ENCODE measurements at places on chromosomes 12 and 14. TPM values are rescaled to one million over a fixed set of nuclear protein-coding genes. Genes with fewer than 3 reads are reported as not detected.

DNA sequence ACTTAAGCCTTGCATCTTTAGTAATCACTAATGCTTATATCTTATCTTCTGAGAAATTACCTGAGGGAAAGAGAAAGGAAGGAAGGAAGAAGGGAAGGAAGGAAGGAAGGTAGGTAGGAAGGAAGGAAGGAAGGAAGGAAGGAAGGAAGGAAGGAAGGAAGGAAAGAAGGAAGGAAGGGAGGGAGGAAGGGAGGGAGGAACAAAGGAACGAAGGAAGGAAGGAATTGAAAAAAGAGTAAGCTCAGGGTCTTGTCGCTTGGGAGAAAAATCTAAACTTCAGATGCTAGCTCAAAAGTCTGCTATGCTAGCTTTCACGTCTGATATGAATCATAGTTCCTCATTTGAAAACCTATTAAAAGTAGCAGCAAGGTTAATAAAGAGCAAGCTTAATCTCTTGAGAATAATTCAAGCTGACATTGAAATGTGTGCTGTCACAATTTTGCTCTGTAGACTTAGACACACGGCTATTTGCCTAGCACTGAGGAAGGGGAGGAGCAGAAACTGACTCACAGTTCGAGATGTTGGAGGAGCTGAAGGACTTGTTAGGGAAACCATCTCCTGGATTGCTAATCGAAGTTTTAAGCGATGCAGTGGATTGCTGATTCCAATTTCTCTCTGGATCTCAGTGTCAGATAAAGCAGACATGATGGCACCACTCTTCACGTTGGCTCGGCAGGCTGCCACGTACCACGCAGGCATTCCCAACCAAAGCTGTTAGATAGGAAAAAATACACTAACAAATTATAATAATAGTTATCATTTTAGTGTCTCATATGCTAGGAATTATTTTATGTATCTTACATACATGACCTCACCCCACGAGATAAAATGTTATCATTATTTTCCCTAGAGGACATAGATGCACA, 216.7 kb downstream of the ACSS3 start:
- no peaks in the 10 kb centered on the region for H3K36me3 ChIP-seq
- H3K4me1 ChIP-seq = no peaks in the 10 kb centered on the region
- H3K27ac ChIP-seq = no peak overlapping the region
- DNase-seq = no peak
- H3K4me3 ChIP-seq = no peak overlapping the region
- H3K27me3 ChIP-seq = no peaks in the 10 kb centered on the region

DNA sequence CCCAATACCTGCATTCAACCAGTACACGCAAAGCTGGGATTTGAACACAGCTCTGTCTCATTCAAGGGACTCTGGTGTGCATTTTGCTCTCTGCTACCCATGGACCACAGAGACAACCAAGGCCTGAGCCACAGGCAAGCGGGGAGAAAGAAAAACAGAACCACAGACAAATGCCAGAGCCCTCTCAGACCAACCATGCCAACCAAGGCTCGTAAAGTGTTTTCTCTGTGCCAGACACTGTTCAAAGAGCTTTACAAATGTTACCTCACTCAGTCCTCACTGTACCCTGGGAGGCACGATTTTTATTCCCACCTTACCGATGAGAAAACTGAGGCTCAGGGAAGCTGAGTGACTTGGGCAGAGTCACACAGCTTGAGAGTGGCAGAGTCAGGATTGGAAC, 32.4 kb upstream of the EML1 start:
- H3K4me1 ChIP-seq = no peaks in the 10 kb centered on the region
- H3K36me3 ChIP-seq = no peaks in the 10 kb centered on the region
- no peaks in the 10 kb centered on the region for H3K27me3 ChIP-seq
- no peak for DNase-seq
- no peak overlapping the region for H3K4me3 ChIP-seq

DNA sequence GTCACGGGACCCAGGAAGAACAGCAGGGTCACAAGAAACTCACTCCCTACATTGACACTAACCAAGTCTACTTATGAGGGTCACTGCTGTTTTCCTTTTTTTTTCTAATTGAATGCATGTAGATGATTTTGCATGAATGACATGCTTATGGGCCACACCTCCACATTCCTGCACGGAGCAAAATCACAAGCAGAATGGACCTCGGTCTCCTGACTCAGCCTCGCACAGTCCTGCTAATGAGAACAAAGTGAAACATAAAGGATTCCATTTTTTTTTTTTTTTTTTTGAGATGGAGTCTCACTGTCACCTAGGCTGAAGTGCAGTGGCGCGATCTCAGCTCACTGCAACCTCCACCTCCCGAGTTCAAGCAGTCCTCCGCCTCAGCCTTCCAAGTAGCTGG, 12.3 kb downstream of the SCARB1 start:
- no peak for DNase-seq
- H3K36me3 ChIP-seq = no peaks in the 10 kb centered on the region
- H3K4me1 ChIP-seq = no peaks in the 10 kb centered on the region
- no peak overlapping the region for H3K4me3 ChIP-seq

GRCh38 chr14:72404106-72404774, 472.0 kb downstream of the RGS6 start:
- no peak overlapping the region for H3K27ac ChIP-seq
- no peak for DNase-seq
- no peak overlapping the region for H3K4me3 ChIP-seq
- H3K36me3 ChIP-seq = no peaks in the 10 kb centered on the region

- H3K4me3 ChIP-seq = no peak overlapping the region
- no peaks in the 10 kb centered on the region for H3K27me3 ChIP-seq
- DNase-seq = no peak
- no peak overlapping the region for H3K27ac ChIP-seq
- H3K36me3 ChIP-seq = peaks cover 9% of the 10 kb centered on the region
Measured at GRCh38 chr14:99945732-99946651, 119.2 kb upstream of the EVL start.

DNA sequence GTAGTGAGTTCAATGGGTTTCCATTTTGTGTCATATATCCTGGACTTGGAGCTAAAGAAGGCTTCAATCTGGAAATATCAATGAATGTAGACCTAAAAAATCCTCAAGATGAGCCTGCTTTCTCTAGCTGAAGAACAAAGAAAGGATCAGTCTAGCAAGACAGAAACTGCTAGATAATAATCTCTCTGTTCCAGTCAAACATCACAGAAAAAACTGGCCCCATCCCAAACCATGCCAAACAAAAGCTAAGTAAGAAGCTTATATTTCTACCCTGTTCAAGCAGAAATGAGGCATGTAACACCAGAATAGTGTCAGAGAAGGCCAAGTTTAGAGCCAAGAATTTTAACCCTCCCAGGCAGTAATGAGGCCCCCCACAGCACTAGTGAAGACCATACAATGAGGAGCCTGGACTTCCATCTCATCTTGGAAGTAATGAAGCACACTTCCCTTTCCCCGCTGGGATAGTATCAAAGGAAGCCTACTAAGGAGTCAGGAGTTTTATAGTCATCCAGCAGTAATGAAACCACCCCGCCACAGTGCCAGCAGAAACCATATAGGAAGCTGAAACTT, 95.8 kb downstream of the NELL2 start:
- H3K27me3 ChIP-seq = no peaks in the 10 kb centered on the region
- DNase-seq = no peak
- H3K36me3 ChIP-seq = no peaks in the 10 kb centered on the region
- H3K27ac ChIP-seq = no peak overlapping the region
- no peaks in the 10 kb centered on the region for H3K4me1 ChIP-seq

GRCh38 chr12:121917950-121918678, at the start of gene CFAP251:
Gene CFAP251 (plus strand): TSS chr12:121918592. CDS start chr12:121921306, 2,714 bp downstream.
- H3K4me3 ChIP-seq = peak within 1 kb of the TSS; percentile 38
- no peaks in the 10 kb centered on the region for H3K27me3 ChIP-seq
- H3K27ac ChIP-seq = peak within 1 kb of the TSS; percentile 17
- peaks cover 12% of the 10 kb centered on the region for H3K4me1 ChIP-seq
- peak; percentile 99 for DNase-seq

GRCh38 chr14:102407258-102407657, 44.5 kb downstream of the TECPR2 start:
- no peaks in the 10 kb centered on the region for H3K27me3 ChIP-seq
- H3K27ac ChIP-seq = peak overlapping the region; percentile 75
- H3K4me1 ChIP-seq = no peaks in the 10 kb centered on the region
- H3K36me3 ChIP-seq = no peaks in the 10 kb centered on the region
- DNase-seq = no peak

GRCh38 chr14:67941456-67942018, 122.0 kb downstream of the RAD51B start:
- H3K27ac ChIP-seq = peak overlapping the region; percentile 65
- no peak for DNase-seq
- no peaks in the 10 kb centered on the region for H3K27me3 ChIP-seq
- H3K4me3 ChIP-seq = no peak overlapping the region

DNA sequence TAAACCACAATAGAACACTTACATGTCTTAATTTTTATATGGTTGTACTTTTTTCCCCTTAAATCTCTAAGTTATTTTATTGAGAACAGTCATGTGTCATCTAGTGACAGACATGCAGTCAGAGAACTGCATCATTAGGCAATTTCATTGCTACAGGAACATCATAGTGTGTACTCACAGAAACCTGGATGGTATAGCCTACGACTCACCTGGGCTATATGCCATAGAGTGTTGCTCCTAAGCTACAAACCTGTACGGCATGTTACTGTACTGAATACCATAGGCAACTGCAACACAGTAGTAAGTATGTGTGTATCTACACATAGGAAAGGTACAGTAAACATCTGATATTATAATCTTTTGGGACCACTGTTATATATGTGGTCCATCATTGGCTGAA, 557.6 kb downstream of the PRKD1 start:
- no peaks in the 10 kb centered on the region for H3K27me3 ChIP-seq
- no peaks in the 10 kb centered on the region for H3K4me1 ChIP-seq
- no peak overlapping the region for H3K4me3 ChIP-seq
- H3K27ac ChIP-seq = no peak overlapping the region
- H3K36me3 ChIP-seq = no peaks in the 10 kb centered on the region

GRCh38 chr12:57477710-57478681, 1.7 kb downstream of the ARHGAP9 start:
- H3K36me3 ChIP-seq = no peaks in the 10 kb centered on the region
- H3K27ac ChIP-seq = peak overlapping the region; percentile 39
- no peaks in the 10 kb centered on the region for H3K4me1 ChIP-seq

GRCh38 chr12:72094490-72094889, 155.8 kb downstream of the TPH2 start:
- no peak for DNase-seq
- H3K36me3 ChIP-seq = no peaks in the 10 kb centered on the region
- no peak overlapping the region for H3K27ac ChIP-seq
- H3K4me1 ChIP-seq = no peaks in the 10 kb centered on the region
- no peaks in the 10 kb centered on the region for H3K27me3 ChIP-seq

- no peak overlapping the region for H3K4me3 ChIP-seq
- peaks cover 20% of the 10 kb centered on the region for H3K4me1 ChIP-seq
- H3K27me3 ChIP-seq = no peaks in the 10 kb centered on the region
- no peak for DNase-seq
Measured at GRCh38 chr12:124466216-124467128, 100.9 kb downstream of the NCOR2 start.

DNA sequence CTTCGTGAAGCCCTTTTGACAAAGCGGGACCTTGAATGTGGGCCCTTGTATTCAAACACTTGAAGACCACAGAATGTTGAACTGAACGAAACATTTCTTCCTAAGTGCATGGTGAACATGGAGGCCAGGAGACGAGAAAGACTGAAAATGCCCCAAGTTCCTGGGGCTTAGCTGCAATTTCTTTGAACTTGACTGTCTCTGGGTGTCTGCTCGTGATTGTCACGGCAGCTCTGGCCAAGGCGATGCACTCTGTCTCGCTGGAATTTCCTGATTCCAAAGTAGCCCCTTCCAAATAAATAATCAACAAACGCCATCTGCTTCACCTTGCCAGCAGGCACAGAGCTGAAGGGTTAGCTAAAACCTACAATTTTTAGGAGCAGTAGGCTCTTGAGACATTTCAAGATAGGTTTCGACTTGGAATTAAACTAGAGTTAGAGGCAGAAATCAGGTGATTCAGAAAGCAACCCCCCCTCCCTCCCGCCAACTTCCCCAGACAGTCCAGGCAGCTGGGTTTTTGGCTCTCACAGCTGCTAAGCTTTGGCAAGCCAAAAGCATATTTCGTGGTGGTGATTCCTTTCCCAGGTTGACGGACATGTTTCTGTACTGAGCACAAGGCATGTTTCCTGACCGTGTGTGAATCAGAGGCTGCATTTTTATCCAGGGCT, 13.5 kb upstream of the IRF2BPL start:
- no peaks in the 10 kb centered on the region for H3K36me3 ChIP-seq
- DNase-seq = peak; percentile 84
- H3K27ac ChIP-seq = peak overlapping the region; percentile 98
- no peaks in the 10 kb centered on the region for H3K27me3 ChIP-seq
- no peak overlapping the region for H3K4me3 ChIP-seq

GRCh38 chr14:60171690-60172089, 6.5 kb upstream of the DHRS7 start:
- peaks cover under 1% of the 10 kb centered on the region for H3K4me1 ChIP-seq
- H3K27me3 ChIP-seq = no peaks in the 10 kb centered on the region
- no peak overlapping the region for H3K4me3 ChIP-seq
- H3K27ac ChIP-seq = no peak overlapping the region
- H3K36me3 ChIP-seq = no peaks in the 10 kb centered on the region

DNA sequence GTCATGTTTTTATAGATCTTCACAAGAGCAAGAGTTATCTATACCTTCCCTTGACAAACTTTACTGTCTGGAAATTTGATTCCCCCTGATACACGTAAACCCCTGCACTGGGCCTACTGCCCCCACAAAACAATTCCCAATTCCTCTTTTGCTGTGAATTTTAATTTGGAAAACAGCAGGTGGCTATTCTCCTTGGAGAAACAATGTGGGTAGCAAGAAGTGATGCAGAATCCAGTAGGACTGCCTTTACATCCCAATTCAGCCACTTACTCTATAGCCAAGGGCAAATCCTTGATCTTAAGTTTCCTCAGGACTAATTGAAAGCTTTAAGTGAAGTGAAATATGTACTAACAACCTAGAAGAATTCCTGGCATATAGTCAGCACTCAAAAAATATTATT, 129.3 kb downstream of the ACSS3 start:
- no peaks in the 10 kb centered on the region for H3K36me3 ChIP-seq
- peak overlapping the region; percentile 17 for H3K27ac ChIP-seq
- no peak for DNase-seq

- no peak overlapping the region for H3K4me3 ChIP-seq
- no peaks in the 10 kb centered on the region for H3K4me1 ChIP-seq
- no peak for DNase-seq
- H3K27ac ChIP-seq = no peak overlapping the region
- no peaks in the 10 kb centered on the region for H3K27me3 ChIP-seq
Measured at GRCh38 chr14:48616931-48617330, 941.5 kb upstream of the MDGA2 start.

SPTLC2 gene
- total RNA-seq = 14.0 TPM

HOXC4 gene
- total RNA-seq = not detected

TRIM9 gene
- 0.44 TPM for total RNA-seq

CDCA4 gene
- 5.1 TPM for total RNA-seq

DPF3 gene
- total RNA-seq = 26.6 TPM

SLC39A5 gene
- total RNA-seq = not detected

CATSPERB gene
- total RNA-seq = 3.5 TPM

TMEM63C gene
- 0.04 TPM for total RNA-seq

MORN3 gene
- not detected for total RNA-seq

VRK1 gene
- 8.7 TPM for total RNA-seq

AMDHD1 gene
- total RNA-seq = 1.3 TPM

CDKN3 gene
- total RNA-seq = 11.1 TPM

STAC3 gene
- total RNA-seq = 0.59 TPM
